ENCODE measurements at places on chromosomes 16 and 17. TPM values are rescaled to one million over a fixed set of nuclear protein-coding genes. Genes with fewer than 3 reads are reported as not detected.

DNA sequence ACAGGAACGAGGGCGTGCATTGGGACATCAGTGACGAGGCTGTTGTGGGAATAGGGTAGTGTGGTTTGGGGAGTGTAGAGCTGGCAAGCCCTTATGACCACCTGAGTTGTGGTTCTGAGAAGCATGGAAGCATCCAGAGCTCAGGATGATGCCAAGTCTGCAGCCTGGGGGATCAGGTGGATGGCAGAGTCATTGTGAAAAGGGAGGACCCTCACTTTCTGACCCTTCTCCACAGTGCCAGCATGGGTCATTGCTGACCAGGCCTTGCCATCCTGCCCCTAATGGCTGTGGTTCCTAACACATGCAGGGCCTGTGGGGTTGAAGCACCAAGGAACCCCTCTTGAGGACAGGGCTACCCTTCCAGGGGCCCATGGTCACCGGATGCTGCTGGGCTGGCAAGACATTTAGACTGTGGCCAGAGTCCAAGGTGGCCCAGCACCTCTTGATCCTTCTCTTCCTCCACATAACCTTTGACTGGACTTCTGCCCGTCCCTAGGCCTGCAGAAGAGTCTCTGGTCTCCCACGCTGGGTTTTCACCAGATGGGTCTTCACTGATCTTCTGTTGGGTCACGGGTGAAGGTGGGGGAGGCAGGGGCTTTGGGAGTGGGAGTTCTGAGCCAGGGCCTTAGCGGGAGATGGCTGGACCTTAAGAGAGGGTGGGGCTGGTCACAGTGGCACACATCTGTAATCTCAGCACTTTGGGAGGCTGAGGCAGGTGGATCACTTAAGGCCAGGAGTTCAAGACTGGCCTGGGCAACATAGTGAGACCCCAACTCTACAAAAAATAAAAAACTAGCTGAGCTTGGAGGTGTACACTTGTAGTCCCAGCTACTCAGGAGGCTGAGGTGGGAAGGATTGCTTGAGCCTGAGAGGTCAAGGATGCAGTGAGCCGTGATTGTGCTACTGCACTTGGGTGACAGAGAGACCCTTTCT is 2.0 kb upstream of the PLA2G15 start:
- no peak for DNase-seq

- no peak for DNase-seq
Observed at GRCh38 chr17:80323982-80324381, 63.3 kb downstream of the RNF213 start.

MYH11 gene
- total RNA-seq: not detected

GRCh38 chr16:73025856-73026210 is 22.1 kb downstream of the ZFHX3 start:
- no peak for DNase-seq

GRCh38 chr17:39145143-39145542 is 6.3 kb downstream of the PLXDC1 start:
- DNase-seq: no peak

- peak; percentile 10 for DNase-seq
Observed at GRCh38 chr16:71467810-71468209, 5.8 kb upstream of the ZNF23 start.

DNA sequence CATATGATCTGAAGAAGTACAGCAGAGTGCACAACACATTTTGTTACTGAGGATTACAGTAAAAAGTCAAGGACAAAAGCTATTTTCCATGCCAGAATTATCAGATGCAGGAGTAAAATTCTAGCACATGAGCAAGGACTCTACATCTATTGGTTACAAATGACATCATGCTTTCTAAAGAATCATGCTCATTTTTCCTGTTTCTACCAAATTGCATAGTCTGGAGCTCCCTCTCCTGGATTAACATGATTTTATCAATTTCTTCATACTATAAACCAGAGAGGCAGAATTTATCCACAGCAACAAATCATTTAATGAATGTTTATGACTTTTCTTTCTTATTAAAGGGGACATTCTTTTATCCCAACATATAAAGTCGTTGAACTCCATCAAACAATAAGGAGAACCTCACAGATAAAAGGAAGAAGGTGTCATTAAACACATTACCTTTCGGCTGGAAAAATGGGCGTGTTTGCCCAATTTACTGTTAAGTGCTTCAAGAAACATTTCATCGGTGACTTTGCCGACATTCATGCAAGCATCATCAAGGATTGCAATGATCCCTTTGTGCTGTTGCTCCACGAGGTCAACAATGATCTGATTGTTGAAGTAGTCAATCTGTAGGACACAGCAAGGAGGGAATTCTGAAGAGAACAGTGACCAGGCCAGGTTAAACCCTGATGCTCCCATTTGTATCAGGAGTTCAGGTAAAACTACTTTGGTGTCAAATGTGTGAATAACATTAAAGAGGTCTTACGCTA is 121.7 kb downstream of the MYO1D start:
- DNase-seq: peak; percentile 68

- no peak for DNase-seq
Observed at GRCh38 chr17:57338257-57338914, 82.1 kb downstream of the MSI2 start.

- DNase-seq: no peak
Observed at GRCh38 chr16:72424757-72425156, 252.8 kb upstream of the PMFBP1 start.

DNA sequence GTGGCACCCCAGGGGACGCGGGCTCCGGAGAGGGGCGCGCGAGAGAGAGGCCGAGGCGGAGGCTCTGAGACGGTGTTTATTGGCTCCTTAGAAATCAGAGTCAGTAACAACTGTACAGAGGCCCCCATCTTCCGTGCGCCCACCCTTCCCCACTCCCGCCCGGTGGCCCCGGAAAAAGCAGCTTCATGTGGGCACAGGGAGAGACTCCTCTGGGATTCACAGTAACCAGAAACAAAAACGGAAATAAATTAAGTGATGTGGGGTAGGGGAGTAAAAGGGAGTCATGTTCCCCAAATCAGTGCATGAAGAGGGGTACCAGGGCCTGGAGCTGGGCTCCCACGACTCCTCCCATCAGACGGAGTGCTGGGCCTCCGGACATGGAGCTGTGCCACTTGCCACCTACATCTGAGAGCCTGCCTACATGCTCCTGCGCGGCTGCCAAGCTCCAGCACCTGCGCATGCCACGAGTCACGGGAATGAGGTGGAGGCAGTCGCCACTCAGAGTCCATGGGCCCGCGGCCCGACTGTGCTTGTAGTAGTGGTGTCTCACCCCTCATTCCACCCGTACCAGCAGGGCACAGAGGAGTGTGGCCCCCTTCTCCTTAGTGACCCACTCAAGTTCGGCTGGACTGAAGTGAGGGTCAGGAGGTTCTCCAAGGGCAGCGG is 543 bp upstream of the GPS2 start:
- no peak for DNase-seq

DNA sequence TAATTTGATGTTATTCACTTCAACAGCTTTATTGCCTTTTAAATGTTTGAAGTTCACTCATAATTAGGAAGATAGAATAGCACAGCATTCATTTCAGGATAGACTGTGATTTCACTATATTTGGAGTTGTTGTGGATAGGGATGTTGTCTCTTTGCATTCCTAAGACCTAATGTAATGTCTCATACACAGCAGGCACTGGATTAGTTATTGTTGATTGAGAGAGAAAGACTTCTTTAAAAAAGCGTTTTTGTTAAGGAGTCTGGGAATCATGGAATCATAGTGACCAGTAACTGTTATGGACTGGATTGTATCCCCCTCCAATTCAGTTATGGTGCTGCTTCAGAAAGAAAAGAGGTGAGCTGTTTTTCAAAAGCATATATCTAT is 122.0 kb downstream of the USP22 start:
- DNase-seq: peak; percentile 65

WWP2 gene
- total RNA-seq: 15.1 TPM

DNA sequence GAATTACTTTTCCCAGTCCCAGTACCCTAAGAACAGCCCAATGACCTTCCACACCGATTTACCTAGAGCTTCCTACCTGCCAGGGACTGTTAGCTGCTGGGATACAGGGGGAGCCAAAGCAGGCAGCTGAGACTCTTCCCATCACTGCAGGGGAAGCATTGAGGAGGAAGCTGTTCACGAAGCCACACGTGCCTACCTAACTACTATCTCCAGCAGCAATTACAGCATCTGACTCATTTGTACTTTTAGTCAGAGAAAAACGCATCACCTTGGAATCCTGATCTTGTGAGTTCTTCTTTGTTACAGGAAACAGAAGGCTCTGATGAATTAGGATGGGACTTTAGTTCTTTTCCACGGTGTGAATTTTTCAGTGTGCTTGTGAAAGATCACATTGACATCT is 113.7 kb upstream of the DHX40 start:
- DNase-seq: no peak

DNA sequence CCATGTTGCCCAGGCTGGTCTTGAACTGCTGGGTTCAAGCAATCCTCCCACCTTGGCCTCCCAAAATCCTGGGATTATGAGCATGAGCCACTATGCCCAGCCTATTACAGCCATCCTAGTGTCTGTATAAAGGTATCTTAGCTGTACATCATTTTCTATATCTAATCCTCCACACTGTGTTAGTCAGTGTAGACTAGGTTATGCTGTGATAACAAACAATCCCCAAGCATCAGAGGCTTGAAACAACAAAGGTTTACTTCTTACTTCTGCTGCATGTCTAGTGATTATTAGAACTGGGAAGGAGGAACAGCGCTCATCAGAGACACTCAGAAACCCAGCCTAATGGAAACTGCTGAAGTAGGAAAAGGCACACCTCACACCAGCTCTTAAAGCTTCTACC is 68.1 kb downstream of the ERCC4 start:
- no peak for DNase-seq

DNA sequence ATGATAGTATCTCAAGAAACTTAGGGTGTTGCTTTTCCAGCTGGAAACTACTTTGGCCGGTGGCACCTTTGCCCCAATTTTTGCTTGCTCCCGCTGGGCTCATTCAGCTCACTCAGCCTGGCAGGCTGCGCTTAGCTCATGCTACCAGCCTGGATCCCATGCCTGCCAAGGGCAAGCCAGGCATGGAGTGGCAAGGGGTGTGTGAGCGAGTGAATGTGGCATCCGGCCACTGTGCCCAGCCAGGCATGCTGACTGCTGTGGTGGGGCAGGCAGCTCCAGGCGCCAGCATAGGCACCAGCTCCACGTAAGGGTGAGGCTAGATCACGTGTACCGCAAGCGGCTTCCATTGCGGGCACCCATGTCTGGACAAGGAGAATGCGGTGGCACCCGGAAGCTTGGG is 9.4 kb downstream of the B3GNT9 start:
- DNase-seq: no peak

Measured in H4 (cell line).